Type B pancreatic cell (in vitro differentiated cells): ENCODE measurements at places on chromosomes 16 and 17. TPM values are rescaled to one million over a fixed set of nuclear protein-coding genes. Genes with fewer than 3 reads are reported as not detected.

GRCh38 chr17:48522031-48522653 is 8.7 kb downstream of the HOXB1 start:
- DNase-seq = no peak
- peaks cover 43% of the 10 kb centered on the region for H3K4me1 ChIP-seq
- peaks cover 34% of the 10 kb centered on the region for H3K27me3 ChIP-seq
- peak overlapping the region; percentile 12 for H3K27ac ChIP-seq
- peak overlapping the region; percentile 46 for H3K4me3 ChIP-seq
- H3K36me3 ChIP-seq = peaks cover 3% of the 10 kb centered on the region

- DNase-seq = no peak
- no peak overlapping the region for H3K27ac ChIP-seq
- H3K4me1 ChIP-seq = peaks cover 4% of the 10 kb centered on the region
- H3K36me3 ChIP-seq = no peaks in the 10 kb centered on the region
- no peak overlapping the region for H3K4me3 ChIP-seq
These were observed 615.6 kb upstream of the SOX9 start for GRCh38 chr17:71505200-71505599.

DNA sequence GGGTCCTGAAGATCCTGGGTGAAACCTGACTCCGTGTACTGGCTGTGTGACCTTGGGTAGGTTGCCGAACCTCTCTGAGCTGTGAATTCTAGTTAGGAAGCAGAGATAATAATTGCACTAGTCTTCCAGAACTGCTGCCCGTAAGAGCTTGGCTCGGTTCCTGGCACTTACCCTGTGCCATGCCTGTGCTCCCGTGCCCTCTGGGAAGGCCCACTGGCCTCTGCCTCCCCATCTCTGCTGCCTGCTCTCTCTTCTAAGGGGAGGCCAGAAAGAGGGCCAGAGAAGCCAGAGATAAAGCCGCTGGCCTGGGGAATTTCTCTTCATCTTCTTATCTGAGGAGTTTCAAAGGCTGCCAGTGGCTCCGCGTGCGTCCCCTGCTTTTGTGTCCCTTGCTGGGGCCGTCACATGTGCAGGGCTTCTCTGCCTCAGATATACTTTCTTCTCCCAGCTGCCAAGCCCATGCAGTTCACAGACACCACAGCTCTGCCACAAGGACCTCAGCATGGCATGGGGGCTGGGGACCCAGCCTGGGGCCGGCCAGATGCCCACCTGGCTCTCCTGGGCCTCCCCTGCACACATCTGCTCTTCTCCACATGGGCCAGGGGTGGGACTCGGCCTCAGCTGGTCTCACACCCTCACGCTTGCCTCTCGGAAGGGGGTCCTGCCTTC is 145.2 kb downstream of the SDK2 start:
- peaks cover 11% of the 10 kb centered on the region for H3K27me3 ChIP-seq
- no peak overlapping the region for H3K27ac ChIP-seq
- H3K4me3 ChIP-seq = no peak overlapping the region
- H3K36me3 ChIP-seq = no peaks in the 10 kb centered on the region

DNA sequence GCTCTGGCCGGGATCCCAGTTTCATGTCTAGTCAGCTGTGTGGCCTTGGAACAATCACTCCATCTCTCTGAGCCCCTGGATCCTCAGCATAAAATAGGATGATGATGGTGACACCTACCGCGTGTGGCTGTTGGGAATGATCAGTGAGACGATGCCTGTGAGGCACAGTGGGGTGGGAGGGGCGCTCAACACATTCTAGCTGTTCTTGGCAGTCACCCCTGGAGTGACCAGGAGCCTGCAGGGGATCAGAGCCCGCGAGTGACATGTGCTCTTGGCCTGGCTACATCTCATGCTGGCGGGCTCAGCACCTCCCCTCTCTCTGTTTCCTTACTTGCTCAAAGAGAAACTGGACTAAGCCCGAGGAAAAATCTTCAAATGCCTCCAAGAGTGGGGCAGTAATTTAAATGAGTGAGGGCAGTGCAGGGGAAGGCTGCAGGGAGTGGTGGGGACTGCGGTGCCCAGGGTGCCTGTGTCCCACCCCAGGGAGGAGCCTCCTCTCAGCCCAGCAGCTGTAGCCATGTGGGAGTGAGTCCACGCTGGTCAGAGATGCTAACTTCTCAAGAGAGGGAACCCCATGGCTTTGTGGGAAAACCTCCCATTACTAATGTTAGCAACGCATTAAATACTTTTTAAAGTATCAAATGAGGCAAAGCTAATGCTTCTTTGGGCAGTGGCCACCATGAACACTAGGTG is 23.1 kb upstream of the DOK4 start:
- no peaks in the 10 kb centered on the region for H3K36me3 ChIP-seq
- no peak overlapping the region for H3K27ac ChIP-seq
- no peak for DNase-seq
- no peaks in the 10 kb centered on the region for H3K27me3 ChIP-seq

- H3K4me3 ChIP-seq = no peak overlapping the region
- no peaks in the 10 kb centered on the region for H3K27me3 ChIP-seq
- DNase-seq = no peak
- H3K4me1 ChIP-seq = no peaks in the 10 kb centered on the region
- no peak overlapping the region for H3K27ac ChIP-seq
- peaks cover 15% of the 10 kb centered on the region for H3K36me3 ChIP-seq
These were observed 43.6 kb downstream of the RPA1 start for GRCh38 chr17:1873418-1873817.

DNA sequence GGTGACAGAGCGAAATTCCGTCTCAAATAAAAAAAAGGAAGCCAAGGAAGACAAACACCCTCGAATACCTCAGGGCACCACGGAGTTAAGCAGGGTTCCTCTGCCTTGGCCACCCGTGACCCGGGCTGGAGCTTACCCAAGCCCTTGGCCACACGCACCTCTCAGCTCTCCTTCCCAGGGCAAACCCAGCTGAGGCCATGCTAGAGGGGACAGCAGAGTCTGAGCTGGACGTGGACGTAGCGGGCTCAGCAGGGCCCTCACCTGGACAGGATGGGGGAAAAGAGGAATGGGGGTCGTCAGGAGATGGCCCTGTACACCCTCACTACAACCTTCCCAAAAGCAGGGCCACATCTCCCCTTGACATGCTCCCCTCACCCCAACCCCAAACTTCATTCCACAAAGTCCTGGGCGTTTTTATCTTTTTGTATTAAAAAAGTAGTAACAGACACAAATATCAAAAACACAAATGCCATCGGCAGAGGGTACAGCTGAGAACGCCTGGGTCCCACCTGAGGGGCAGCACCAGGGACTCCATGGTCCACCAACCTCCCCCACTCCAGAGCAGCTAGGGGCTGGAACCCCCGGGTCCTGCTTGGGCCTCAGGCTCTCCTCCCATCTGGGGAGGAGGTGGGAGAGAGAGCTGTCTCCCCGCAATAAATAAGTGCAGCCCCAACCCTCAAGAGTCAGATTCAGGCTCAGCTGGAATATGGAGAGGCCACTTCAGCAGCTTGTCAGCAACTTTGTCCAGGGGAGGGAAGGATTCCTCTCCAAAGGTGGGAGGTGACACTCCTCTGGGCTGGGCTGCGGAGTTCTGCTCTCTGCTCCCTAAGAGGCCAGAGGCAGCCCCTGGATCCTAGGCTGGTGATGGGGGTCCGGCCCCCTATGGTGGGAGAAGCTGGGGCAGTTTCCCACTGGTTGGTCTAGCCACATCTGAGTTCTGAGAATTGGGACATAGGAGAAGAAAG is 11.9 kb downstream of the PER1 start:
- H3K27me3 ChIP-seq = no peaks in the 10 kb centered on the region
- H3K36me3 ChIP-seq = no peaks in the 10 kb centered on the region
- H3K4me3 ChIP-seq = no peak overlapping the region
- no peak for DNase-seq

- no peak overlapping the region for H3K4me3 ChIP-seq
- H3K4me1 ChIP-seq = no peaks in the 10 kb centered on the region
- no peaks in the 10 kb centered on the region for H3K36me3 ChIP-seq
- H3K27me3 ChIP-seq = no peaks in the 10 kb centered on the region
These were observed 54.1 kb upstream of the NFAT5 start for GRCh38 chr16:69511651-69512050.

GRCh38 chr16:12228602-12229499 is 252.3 kb downstream of the SNX29 start:
- H3K27me3 ChIP-seq = no peaks in the 10 kb centered on the region
- H3K36me3 ChIP-seq = no peaks in the 10 kb centered on the region
- DNase-seq = no peak
- H3K4me3 ChIP-seq = no peak overlapping the region

- no peak overlapping the region for H3K4me3 ChIP-seq
- no peaks in the 10 kb centered on the region for H3K36me3 ChIP-seq
- DNase-seq = no peak
- H3K27me3 ChIP-seq = no peaks in the 10 kb centered on the region
These were observed 16.3 kb upstream of the RFFL start for GRCh38 chr17:35079547-35080423.

DNA sequence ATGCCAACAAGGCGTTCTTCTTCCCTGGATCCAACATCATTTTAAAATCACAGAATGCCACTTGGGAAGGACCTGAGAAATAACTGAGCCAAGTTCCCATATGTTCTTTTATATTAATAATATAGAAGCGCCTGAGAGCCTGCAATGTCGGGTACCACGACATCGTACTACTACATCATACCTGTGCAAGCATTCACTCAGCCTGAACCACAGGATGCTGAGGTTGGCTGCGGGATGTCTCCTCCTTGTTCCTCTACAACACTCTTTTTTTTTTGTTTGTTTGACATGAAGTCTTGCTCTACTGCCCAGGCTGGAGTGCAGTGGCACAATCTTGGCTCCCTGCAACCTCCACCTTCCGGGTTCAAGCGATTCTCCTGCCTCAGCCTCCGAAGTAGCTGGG is 2.1 kb upstream of the ATP2C2 start:
- H3K4me1 ChIP-seq = peaks cover 16% of the 10 kb centered on the region
- no peak overlapping the region for H3K27ac ChIP-seq
- DNase-seq = no peak
- H3K27me3 ChIP-seq = peaks cover 34% of the 10 kb centered on the region

The KRTAP1-5 gene
- total RNA-seq = not detected in 2 replicates

The PERCC1 gene
- 0.77 and 0.83 TPM in 2 replicates for total RNA-seq

The CCDC200 gene
- total RNA-seq = not detected in 2 replicates

The NDUFAF8 gene
- 56.9 and 82.3 TPM in 2 replicates for total RNA-seq

The NT5M gene
- total RNA-seq = 0.90 and 5.9 TPM in 2 replicates

The PFN1 gene
- 404 and 455 TPM in 2 replicates for total RNA-seq

The GAST gene
- 119 and 193 TPM in 2 replicates for total RNA-seq
